Hepatocyte (in vitro differentiated cells): ENCODE measurements at places on chromosomes 7 and 10.

GRCh38 chr7:144437370-144438191 is 34.1 kb upstream of the NOBOX start:
- no peaks in the 10 kb centered on the region for H3K27me3 ChIP-seq
- peak; percentile 88 for DNase-seq
- no peak overlapping the region for H3K27ac ChIP-seq
- no peaks in the 10 kb centered on the region for H3K36me3 ChIP-seq
- H3K4me3 ChIP-seq: no peak overlapping the region

DNA sequence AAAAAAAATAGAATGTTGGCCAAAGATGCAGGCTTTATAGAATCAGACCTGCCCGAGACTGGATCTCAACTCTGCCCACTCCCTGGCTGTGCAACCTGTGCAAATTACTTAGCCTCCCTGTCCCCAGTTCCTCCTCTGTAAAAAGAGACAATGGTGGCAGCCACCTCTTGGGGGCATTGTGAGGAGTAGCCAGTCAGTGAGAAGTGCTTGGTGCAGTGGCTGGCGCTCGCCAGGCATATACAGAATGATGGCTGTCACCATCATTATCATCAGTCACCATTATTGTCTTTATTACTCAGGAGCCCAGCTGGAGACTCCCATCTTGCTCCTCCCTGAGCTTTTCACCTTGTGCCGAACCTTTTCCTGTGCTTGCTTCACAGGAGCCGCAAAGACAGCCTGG is 29.4 kb upstream of the TRIM8 start:
- H3K4me3 ChIP-seq: no peak overlapping the region
- peaks cover 20% of the 10 kb centered on the region for H3K4me1 ChIP-seq
- H3K27ac ChIP-seq: no peak overlapping the region
- H3K27me3 ChIP-seq: no peaks in the 10 kb centered on the region
- H3K36me3 ChIP-seq: no peaks in the 10 kb centered on the region

- no peak overlapping the region for H3K4me3 ChIP-seq
- no peaks in the 10 kb centered on the region for H3K4me1 ChIP-seq
- DNase-seq: no peak
- no peak overlapping the region for H3K27ac ChIP-seq
- H3K36me3 ChIP-seq: no peaks in the 10 kb centered on the region
These were observed 139.1 kb downstream of the GATA3 start for GRCh38 chr10:8193546-8193945.

DNA sequence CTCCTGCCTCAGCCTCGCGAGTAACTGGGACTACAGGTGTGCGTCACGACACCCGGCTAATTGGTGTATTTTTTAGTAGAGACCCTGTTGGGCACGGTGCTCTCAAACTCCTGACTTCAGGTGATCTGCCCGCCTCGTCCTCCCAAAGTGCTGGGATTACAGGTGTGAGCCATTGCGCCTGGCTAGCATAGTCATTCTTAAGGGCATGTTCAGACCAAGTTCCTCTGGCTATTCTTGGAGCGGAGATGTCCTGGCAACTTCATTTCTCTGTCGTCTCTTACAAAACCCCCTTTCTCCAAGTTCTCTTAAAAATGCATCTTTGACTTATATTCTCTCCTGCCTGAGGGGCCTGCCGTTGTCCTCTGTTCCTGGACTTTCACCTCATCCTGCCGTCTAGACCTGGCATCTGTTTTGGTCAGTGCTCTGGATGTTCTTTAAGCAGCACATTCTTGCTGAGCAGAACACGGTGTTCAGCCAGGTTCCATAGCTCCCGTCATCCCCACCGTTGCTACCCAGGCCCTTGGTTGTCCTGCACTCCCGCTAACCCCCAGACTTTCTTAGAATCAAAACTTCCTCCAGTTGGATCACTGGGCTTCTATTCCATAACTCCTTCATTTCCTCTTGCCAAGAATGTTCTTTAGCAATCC is 509.9 kb upstream of the GALNT17 start:
- H3K27ac ChIP-seq: no peak overlapping the region
- H3K27me3 ChIP-seq: no peaks in the 10 kb centered on the region
- peaks cover 8% of the 10 kb centered on the region for H3K4me1 ChIP-seq
- H3K36me3 ChIP-seq: no peaks in the 10 kb centered on the region

DNA sequence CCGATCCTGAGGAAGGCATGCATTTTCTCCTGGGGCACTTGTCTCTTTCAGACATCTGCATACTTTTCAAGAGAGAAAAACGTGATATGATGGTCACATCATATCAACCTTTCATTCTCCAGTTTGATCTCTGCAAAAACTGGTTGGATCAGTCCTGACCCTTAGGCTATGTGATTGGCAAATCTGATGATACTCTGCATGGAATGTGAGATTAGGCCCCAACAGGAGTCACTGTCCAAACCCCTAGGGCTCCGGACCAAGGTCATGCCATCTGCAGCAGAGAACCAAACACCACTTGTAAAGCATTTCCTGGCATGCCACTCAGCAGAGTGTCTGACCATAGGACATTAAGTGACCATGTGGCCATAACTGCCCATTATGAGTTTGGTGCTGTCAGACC is 8.6 kb downstream of the GCK start:
- DNase-seq: no peak
- H3K4me1 ChIP-seq: peaks cover 8% of the 10 kb centered on the region
- H3K27me3 ChIP-seq: no peaks in the 10 kb centered on the region
- no peak overlapping the region for H3K4me3 ChIP-seq
- no peak overlapping the region for H3K27ac ChIP-seq
- no peaks in the 10 kb centered on the region for H3K36me3 ChIP-seq

GRCh38 chr7:84113286-84113685 is 81.3 kb downstream of the SEMA3A start:
- peaks cover 6% of the 10 kb centered on the region for H3K4me1 ChIP-seq
- no peaks in the 10 kb centered on the region for H3K36me3 ChIP-seq

DNA sequence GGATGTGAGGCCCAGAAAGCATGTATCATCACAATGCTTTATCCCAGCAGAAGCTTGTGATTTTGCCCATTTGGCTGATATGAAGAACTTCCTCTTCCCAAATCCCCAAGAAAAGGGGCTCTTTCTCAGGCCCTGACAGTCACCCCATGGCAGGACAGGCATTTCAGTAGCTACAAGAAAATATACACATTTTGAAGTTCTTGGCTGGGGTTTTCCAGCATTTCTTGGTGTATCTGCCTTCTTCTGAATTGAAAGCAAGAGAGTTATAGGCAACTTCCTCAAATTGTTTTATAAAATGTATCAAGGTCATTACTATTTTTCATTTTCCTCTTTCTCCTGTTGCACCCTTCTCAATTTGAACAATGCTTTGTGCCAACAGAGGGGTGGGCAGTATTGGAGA is 63.3 kb upstream of the PDLIM1 start:
- H3K4me3 ChIP-seq: no peak overlapping the region
- no peaks in the 10 kb centered on the region for H3K4me1 ChIP-seq
- H3K27me3 ChIP-seq: no peaks in the 10 kb centered on the region
- H3K36me3 ChIP-seq: no peaks in the 10 kb centered on the region
- DNase-seq: no peak

- H3K27me3 ChIP-seq: no peaks in the 10 kb centered on the region
- no peak overlapping the region for H3K4me3 ChIP-seq
- DNase-seq: no peak
- H3K36me3 ChIP-seq: no peaks in the 10 kb centered on the region
- no peak overlapping the region for H3K27ac ChIP-seq
- H3K4me1 ChIP-seq: no peaks in the 10 kb centered on the region
These were observed 986.9 kb downstream of the TYW1 start for GRCh38 chr7:67983486-67983885.

DNA sequence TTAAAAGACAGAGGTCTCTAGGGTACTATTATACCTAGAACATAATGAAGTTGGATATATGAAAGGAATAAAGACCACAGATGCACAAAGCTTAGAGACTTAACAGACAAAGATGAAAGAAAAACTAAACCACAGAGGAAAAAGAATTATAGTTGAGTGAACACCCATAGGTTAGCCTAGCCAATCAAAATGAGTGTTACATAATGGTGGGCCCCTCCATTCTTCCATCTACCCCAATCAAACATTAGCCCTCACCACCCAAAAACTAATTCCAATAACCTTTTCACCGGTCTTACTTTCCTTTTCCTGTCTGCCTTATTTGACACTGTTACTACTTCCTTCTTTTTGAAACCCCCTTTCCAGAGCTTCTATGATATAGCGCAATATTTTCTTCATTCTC is 130.1 kb downstream of the ELMO1 start:
- H3K4me3 ChIP-seq: no peak overlapping the region
- H3K27ac ChIP-seq: no peak overlapping the region
- H3K4me1 ChIP-seq: peaks cover 5% of the 10 kb centered on the region
